ENCODE measurements at places on chromosomes 16 and 17.

GRCh38 chr17:47208744-47209488, at the start of gene MYL4:
Gene MYL4 (plus strand): TSS chr17:47209348. CDS start chr17:47209423, 75 bp downstream.
- no peak for DNase-seq

- no peak for DNase-seq
Measured at GRCh38 chr16:52271088-52271750, 275.7 kb downstream of the TOX3 start.

- DNase-seq, result no peak
Measured at GRCh38 chr16:67404740-67405226, 11.5 kb upstream of the TPPP3 start.

DNA sequence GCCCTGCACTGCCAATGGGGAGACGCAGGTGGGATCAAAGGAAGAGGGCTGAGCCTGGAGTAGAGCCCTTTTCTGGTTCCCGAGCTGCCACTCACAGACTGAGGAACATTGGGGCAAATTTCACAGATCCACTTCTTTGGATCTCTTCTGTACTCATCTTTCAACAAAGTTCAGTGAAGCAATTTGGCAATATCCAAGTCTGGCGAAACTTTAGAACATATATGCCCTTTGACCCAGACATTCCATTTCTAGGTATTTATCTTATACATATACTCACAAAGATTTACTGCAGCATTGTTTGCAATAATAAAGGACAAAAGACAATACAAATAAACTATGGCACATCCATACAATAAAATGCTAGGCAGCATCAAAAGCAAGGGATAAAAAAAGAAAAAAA, 4.9 kb downstream of the ZDHHC1 start:
- DNase-seq, result no peak

DNA sequence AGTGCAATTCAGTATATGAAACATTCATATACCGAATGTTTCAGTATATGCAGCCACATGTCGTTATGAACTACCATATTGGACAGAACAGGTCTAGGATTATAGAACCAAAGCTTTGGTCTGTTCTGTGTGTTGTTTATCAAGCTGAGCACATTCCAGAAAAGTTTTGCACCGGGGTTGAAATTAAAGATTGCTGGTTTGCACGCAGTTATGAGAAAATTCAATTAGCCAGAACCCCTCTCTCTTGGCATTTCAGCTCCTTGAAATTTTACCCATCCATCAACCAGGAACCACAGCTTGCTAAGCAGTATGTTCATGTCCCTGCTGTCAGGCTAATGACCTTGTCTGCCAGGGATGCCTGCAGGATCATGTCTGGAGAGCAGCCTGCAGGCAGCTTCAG, 9.5 kb downstream of the KRT32 start:
- no peak for DNase-seq

GRCh38 chr16:69848637-69849545, 86.8 kb downstream of the WWP2 start:
- no peak for DNase-seq

Measured in NCI-H2081 treated with DMSO at 0.1 percent for 48 hours (cell line).